ENCODE measurements at places on chromosomes 16 and 17.

GRCh38 chr17:38809828-38810227 lies 10.5 kb upstream of the PIP4K2B start:
- no peak for DNase-seq

DNA sequence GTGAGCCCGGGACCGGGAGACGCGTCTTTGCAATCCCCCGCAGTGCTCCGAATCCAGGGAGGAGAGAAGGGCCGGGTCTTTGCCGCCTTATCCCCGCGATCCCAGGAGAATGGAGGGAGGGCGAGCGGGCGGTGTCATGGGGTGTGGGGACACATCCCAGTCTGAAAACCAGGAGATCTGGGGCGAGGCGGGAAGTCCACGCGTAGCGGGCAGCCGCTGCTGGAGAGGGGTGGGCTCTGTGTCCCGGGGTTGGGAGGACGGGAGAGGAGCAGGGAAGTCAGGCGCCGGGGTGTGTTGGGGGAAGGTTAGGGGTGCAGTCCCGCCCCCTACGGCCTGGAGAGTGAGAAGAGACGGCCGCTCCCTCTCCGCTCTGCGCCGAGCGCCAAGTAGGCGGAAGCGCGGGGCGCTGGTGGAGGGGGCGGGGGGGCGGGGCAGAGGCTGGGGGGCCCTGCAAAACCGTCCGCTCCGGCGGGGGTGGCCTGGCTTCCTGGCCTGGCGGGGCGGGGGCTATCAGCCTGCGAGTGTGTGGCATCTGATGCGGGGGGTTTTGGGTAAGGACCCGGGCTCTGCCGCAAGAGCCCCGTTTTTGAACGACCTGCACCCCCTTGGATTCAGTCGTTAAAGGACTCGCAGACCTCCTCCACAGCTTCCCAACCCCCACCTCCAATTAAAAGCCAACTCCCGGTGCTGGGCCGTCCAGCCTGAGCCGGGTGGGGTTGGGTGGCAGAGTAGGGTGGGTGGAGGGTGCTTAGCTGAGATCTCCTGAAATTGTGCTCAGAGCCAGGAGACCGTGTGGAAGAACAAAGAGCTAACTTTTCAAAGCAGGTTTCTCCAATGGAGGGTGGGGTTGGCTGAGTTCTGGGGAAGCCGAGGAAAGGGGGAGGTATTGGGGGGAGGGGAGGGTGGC lies 654 bp downstream of the LASP1 start:
- peak; percentile 83 for DNase-seq

GRCh38 chr16:79250502-79251098 lies 349.9 kb downstream of the MAF start:
- no peak for DNase-seq

GRCh38 chr17:56976941-56977608 lies 856 bp upstream of the SCPEP1 start:
- no peak for DNase-seq

GRCh38 chr17:31580706-31581490 lies 189.4 kb downstream of the RAB11FIP4 start:
- peak; percentile 48 for DNase-seq

DNA sequence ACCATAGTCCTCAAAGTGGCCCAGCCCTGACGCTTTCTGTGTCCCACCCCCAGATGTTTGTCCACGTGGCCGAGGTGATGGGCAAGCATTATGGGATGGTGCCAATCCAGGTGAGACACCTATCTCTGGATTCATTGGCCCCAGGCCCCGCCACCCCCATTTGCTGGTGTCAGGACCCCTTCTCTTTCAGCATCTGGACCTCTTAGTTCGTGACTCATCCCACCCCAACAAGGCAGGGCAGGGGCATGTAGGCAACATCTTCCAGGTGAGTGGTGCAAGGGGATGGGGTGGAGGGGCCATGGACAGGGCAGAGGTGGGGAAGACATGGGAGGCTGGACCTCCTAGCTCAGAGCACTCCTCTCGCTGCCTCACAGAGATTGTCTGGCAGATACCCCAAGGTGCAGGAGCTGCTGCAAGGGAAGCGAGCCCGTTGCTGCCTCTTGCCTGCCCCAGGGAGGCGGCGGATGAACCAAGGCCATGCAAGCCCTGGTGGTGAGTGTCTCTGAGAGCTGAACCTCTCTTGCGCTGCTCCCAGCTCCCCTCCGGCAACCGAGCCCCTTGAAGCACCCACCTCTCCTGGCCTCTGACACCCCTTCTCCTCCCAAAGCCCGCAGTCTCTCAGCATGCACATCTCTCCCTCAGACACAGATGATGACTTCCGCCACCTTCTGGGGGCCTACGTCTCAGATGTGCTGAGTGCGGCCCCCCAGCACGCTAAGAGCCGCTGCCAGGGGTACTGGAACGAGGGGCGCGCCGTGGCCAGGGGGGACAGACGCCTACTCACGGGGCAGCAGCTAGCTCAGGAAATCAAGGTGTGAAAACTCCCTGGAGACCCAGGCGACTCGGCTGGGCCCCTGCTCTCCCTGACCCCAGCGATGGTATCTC lies 3.6 kb downstream of the RNF112 start:
- no peak for DNase-seq

DNA sequence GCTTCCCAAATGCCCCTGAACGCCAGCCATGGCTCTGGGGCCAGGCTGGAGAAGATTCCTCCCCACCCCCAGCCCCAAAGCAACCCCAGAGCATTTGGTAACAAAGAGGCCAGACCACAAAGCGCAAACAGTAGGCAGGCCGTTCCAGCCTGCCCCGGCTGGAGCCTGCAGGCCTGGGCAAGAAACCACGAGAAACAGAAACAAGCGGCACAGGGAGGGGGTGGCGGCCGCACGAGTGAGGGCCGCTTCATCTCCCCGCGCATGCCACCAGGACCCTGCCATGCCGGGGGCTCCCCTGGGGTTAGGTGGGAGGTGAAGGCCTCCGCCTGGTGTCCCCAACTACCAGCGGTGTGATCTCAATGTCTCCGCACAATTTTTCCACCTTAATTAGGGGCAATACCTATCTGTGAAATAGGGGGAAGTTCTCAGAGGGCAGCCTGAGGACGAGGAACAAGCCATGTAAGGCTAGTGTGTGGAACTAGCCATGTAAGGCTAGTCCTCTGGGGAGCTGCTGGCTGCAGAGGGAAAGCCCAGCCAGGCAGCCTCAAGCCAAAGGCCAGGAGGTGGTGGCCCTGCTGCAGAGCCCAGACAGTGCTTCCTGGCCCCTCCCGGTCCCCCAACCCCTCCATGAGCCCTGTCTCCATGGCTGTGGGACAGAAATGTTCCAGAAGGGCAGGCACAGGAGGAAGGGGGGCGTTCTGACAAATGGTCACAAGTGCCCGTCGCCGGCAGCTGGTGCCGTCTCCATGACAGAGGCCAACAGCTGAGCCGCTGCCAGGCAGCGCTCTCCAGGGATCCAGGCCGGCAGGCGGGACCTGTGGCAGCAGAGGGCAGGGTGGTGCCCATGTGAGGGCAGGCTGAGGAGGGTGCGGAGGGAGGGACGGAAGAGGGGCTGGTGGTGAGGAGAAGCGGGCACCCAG lies 14.5 kb upstream of the MTSS2 start:
- no peak for DNase-seq

GRCh38 chr16:13573903-13574302 lies 346.1 kb upstream of the ERCC4 start:
- no peak for DNase-seq

DNA sequence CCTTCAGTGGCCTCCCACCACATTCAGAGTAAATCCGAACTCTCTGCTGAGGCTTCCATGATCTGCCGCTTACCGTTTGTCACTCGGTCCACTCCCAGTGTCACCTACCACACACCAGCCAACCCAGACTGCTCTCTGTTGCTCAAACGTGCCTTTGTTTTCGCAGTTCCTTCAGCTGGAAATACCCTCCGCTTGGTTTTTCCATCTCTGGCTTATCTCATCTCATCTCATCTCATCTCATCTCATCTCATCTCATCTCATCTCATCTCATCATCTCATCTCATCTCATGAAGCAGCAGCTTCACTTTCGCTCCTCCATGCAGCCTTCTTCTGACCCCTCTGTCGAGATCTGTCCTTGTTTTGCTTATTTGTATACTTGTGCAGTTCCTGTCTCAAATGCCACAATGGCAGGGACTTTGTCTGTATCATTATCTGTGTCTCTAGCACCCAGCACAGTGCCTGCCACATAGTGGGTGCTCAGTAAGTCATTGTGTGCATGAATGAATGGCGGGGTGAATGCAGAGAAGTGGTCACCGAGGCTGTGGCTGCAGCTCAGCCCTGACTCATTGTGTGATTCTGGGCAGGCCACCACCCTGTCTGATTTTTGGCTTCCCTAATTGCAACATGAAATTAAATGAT lies 3.8 kb upstream of the SNX20 start:
- no peak for DNase-seq

- no peak for DNase-seq
Measured at GRCh38 chr17:64190472-64190871, 60.5 kb upstream of the ERN1 start.

- no peak for DNase-seq
Measured at GRCh38 chr16:52757746-52758472, 211.0 kb upstream of the TOX3 start.

DNA sequence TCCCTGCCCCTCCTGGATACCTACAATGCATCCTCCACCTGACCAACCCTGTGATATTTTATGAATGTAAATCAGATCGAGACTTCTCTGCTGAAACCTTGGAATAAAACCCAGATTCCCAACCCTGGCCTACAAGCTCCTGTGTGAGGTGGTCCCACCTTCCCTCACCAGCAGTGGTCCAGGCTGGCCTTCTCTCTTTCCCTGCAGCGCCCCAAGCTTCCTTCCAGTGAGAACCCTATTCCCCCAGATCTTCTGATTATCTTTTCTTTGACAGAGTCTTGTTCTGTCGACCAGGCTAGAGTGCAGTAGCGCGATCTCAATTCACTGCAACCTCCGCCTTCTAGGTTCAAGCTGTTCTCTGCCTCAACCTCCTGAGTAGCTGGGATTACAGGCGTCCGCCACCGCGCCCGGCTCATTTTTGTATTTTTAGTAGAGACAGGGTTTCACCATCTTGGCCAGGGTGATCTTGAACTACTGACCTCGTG lies 2.5 kb upstream of the HELZ start:
- no peak for DNase-seq

- peak; percentile 98 for DNase-seq
Measured at GRCh38 chr17:17206124-17206912, at the start of gene PLD6. Gene PLD6 (minus strand): TSS chr17:17206333. CDS start chr17:17206286, 47 bp downstream.
